ENCODE measurements at places on chromosomes 2 and 18.
A peak's percentile ranks its signal among the peaks of the same experiment; 100 is the strongest.

- peak; percentile 68 for DNase-seq
These were observed 188.6 kb upstream of the SH3BP4 start for GRCh38 chr2:234763002-234763873.

- peak; percentile 82 for DNase-seq
These were observed 160.7 kb upstream of the NT5C1B start for GRCh38 chr2:18749912-18750526.

- DNase-seq, result no peak
These were observed 19.3 kb downstream of the SLC30A3 start for GRCh38 chr2:27243391-27244130.

DNA sequence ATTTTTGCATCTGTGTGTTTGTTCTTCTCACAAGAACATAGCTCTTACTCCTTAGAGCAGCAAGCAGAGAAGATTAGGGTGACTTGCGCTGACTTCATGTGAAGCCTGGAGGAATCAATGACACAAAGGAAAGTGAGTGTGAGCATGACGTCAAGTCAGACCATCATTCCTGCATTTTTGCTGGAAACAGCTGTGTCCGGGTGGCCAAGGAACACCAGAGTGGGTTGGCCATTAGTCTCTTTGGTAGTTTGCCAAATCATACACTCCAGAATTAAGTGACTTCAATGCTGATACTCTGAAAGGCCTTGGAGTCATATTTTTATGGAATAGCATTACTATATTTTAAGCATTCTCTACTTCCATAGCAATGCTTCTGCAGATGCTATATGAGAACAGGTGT, 597.2 kb downstream of the DCDC2C start:
- DNase-seq, result no peak

DNA sequence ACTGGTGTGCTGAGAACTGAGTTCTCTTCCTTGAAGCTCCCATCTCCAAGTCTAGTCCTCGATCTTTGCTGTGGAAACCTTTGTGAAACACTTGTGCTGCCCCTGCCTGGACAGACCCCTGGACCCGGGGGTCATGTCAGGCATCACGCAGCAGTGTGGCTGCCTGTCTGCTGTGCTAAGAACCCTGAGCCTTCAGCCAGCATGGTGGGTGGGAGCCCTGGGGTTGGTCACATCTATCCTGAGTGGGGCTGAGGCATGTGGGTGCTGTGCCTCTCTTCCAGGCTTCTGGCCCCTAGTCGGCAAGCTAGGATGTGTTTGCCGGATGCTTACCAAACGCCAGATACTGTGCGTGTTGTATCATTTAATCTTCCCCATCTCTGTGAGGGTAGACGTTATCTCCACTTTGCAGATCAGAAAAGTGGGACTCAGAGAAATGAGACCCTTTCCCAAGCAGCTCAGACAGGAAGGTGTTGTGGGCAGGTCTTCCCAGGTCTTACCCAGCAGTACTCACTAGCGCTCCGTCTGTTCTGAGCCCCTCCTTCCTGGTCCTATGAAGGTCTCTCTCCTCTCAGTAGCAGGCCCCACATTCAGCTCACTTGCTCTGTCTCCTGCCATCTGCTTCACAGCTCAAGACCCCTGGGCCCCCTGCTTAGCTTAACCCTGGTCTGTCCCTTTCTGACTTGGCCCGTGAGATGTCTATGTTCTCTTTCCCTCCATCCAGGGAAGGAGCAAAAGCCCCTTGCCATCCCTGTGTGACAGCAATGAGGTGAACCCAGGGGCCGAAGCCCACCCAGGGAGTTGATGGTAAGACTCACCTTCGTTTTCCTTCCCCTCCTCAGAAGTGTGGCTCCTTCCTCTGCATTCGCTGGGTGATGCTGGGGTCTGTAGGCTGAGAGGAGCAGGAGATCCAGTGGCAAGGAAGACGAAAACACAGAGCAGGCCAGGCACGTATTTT, 242.8 kb downstream of the FAM210A start:
- no peak for DNase-seq

GRCh38 chr18:73681912-73682311, 465.7 kb downstream of the FBXO15 start:
- DNase-seq, result no peak

- no peak for DNase-seq
These were observed 301.9 kb downstream of the ZEB2 start for GRCh38 chr2:144217853-144218633.

GRCh38 chr2:239114616-239115265, 266.9 kb downstream of the TWIST2 start:
- DNase-seq, result peak; percentile 6

GRCh38 chr2:219571311-219572236, at the start of gene OBSL1:
OBSL1 (minus strand) TSS chr2:219571539; CDS start chr2:219571232, 307 bp downstream.
- DNase-seq, result peak; percentile 91

GRCh38 chr18:58044370-58045241, 580 bp downstream of the NEDD4L start:
- peak; percentile 34 for DNase-seq

GRCh38 chr18:67969458-67969857, 452.9 kb upstream of the DSEL start:
- no peak for DNase-seq
